ENCODE measurements at places on chromosomes 1 and 21.

DNA sequence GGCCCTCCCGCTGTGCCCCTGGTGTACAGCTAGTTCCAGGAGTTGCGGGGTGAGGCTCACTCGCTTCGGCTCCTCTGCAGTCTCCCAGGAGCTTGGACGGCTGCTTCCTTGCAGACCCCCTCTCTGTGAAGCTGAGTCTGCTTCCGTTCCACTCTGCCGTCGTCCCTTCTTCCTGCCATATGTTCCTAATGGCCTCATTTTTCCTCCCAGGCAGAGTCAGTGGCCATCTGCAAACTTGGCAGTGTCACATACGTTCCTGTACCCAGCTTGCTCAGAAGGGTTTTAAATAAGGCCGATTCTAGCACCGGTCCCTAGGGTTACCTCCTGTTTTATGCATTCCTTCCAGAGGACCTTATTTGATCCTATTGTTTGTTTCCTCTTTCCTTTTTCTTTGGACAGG is 21.3 kb downstream of the ACTL8 start:
- no peak for DNase-seq

GRCh38 chr1:154485106-154485505 is 16.9 kb upstream of the TDRD10 start:
- DNase-seq: peak; percentile 40

GRCh38 chr1:39348278-39348677 is 143.2 kb upstream of the BMP8A start:
- DNase-seq: no peak

DNA sequence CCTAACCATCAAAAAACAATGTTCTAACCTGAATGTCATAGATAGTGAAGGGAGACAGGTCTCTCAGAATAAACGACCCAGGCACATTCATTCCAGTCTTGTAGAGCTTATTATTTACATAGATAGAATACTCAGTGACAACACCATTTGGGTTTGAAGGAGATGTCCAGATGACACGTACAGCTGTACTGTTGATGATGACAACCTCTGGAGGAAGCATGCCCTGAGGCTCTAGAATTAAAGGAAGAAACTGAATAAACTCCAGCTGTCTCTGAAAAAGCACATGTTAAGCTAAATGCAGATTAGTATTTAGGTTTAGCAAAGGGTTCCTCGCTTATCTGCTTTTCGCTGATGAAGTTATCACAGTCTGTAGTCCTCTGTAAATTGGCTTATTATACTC is 277.2 kb downstream of the KCTD3 start:
- DNase-seq: no peak

- no peak for DNase-seq
Observed at GRCh38 chr1:171366816-171367215, 52.8 kb downstream of the FMO4 start.
